ENCODE measurements at places on chromosomes 2 and 18.

DNA sequence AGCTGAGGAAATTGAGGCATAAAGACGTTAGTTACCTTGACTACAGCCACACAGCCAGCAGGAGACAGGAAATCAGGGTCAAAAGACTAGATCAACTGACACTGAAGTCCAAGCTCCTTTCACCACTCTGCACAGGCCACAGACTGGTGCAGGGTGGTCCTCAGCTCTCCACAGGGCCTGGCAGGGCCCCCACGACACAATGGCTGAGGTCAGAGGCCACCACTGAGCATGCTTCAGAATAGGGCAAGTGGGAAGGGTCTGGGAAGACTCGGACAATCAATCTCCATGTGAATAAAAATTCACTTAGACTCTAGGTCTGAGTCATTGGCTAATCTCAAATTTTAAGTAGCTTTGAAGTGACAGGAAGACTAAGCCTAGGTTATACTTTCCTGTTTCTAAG, 201.7 kb downstream of the ALK start:
- no peak for DNase-seq

- DNase-seq, result no peak
These were observed 30.9 kb upstream of the LRRTM1 start for GRCh38 chr2:80335411-80335810.

GRCh38 chr2:208501206-208501605, 94.6 kb downstream of the PTH2R start:
- no peak for DNase-seq

DNA sequence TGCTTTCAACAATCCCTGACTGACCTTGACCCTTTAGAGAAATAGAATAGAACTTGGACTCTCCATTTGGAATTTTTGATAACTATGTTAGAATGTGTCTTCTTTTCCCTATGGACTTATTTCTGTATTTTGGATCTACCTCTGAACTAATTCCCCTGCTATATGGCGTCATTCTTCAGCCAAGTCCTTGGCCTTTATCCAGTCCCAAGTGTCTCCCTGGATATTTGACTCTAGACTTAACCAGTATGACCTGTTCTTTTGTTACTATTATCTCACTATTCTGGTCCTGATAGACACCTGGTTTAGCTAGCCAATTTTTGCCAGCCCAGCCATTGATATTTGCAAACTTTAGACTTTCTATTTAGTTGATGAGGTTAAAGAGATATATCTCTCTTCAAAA, 186.8 kb downstream of the KCNS3 start:
- no peak for DNase-seq

DNA sequence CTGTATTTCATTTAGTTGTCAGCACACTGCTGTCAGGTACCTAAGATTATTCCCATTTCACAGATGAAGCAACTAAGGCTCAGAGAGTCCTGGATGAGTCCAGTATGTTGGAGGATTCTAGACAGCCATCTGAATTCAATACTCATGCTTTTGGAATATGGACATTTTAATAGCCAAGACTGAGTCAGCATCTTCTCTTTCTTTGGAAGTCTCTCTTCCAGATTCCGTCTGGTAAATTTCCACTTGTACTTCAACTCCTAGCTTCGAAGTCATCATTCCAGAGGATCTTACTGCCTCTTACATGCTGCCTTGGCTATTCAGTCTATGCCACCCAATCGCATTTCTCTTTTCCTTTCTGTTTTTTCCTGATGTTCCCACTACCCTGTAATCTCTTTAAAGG, 40.6 kb downstream of the INSIG2 start:
- no peak for DNase-seq

GRCh38 chr2:189952536-189953109, 109.9 kb downstream of the MSTN start:
- no peak for DNase-seq

DNA sequence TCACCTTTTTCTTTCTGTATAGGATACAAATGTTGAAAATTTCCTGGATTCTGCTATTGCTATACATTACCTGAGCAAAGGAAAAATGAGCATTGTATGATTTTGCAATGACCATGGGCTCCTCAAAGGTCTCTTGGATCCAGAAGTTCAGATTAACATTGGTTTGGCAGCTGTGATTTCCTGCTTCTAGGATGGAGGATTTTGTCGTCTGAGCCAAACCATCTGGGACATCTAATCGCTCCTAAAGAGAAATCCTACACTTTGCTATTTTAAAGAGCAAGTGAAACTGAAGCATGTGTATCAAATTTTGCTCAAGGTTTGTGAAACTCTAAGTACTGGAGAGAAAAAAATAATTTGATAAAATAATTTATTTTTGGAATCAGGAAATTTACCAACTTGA, 115.1 kb upstream of the ST6GAL2 start:
- no peak for DNase-seq

DNA sequence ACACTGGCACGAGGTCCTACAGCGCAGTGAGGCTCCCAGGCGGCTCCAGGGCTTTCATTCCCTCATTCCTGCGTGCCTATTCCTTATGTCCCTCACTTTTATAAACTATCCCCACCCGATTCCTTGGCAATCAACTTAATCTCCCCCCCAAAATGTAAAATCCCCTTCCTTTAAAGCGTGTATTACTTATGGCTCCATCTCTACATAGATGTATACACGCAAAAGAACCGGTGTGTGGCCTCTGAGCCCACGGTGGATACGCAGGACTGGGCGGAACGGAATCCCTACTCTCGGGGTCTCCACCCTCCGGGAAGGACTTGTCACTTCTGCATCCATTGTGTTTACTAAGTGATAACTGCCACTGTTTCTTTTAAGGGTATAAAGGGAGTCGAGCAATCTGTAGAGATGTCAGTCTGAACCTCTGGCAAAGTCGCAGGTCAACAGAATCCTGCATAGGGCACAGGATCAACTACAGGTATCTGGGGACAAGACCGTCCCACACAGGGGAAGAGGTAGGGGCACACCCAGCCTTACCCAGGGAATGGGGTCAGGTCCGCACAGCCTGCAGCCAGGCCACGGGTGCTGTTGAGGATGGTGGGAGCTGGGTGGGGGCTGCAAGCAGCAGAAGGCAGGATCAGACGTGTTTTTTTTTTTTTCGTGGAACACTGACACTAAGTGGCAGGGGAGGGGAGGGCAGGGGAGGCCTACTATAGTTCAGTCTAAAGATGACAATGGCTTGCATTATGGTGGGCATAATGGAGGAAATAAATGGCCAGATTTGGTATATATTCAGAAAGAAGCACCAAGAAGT, 42.1 kb downstream of the HDLBP start:
- no peak for DNase-seq

GRCh38 chr2:188892636-188893035, 81.5 kb upstream of the COL3A1 start:
- DNase-seq, result no peak

- no peak for DNase-seq
These were observed 16.7 kb upstream of the ADI1 start for GRCh38 chr2:3535794-3536681.

DNA sequence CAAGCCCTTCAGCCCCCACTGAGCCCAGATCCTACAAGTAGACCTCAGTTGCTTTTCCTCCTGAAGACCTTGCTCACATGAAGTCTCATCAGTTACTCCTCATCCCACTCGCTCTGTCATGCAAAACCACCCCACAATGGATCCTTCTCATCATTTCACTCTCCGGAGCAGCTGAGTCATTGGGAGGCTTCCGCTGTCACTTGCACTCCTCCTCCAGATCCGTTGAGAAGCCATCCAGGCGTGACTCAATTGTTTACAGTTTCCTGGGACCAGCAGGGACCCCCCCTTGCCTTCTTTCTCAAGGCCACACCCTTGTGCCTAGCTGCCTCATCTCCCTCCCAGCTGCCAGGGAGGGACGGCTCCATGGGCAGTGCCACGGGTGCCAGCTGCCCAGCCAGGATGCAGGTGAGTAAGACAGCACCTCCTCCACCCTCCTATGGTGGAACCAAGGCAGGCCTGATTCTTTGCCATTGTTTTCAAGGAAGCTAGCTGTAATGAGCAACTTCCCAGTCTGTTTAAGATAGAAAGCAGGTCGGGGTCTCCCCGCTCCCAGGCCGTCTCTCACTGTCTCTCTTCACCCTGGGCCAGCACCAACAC, 16.3 kb downstream of the GPR55 start:
- no peak for DNase-seq

- no peak for DNase-seq
These were observed 709.8 kb downstream of the METTL4 start for GRCh38 chr18:1861473-1861872.
